ENCODE measurements at places on chromosomes 5 and 9.

DNA sequence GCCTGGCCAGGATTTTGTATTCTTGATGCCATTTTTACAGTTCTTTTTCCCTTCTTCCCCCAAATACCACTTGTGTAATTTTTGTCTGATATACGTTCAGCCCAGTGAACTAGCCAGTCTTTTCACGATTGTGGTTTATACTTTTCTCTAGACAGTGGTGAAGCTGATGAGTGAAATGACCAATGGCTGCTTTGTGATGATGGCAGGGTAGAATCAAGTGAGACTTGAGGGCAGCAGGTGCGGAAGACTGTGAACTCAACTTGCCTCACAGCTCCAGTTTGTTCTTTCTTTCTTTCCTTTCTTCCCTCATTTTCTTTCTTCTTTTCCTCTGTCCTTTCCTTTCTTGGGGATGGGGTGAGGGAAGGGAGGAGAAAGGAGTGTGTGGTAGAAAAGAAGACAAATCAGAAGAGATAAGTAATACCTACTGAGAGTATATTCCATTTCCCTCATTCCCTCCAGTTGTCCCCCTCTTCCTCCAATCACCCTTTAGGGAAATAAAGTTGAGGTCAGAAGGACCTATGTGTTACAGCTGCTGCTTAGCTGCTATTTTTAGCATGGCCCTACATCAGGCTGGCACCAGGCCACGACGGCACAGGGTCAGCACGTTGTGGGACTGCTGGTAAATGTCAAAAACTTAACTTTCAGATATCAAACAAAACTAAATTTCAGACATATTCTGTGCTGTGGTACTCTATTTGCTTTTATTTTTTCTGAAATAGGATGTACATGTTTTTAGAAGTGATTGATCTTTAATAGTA is 12.3 kb downstream of the ZSWIM6 start:
- DNase-seq: no peak

- no peak for DNase-seq
Measured at GRCh38 chr9:21741151-21741550, 61.3 kb upstream of the MTAP start.

- no peak for DNase-seq
Measured at GRCh38 chr5:118728191-118728590, 260.2 kb downstream of the DTWD2 start.

DNA sequence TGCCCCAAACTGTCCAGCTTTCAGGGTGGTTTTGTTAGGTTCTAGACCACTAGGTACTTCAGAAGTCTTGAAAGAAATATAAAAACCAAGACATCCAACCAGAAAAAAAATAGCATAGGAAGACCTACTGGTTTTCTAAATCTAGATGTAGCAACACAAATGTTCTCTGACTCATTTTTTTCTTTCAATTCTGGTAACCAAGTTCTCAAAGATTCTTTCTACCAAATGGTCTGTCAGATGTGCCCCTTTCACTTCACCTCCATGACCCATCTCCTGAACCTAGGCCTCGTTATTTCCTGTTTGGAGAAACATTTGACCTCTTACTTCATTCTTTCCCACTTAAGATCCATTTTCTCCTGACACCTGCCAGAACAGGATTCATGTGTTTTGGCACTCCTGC is 355.3 kb downstream of the KIAA0825 start:
- no peak for DNase-seq

DNA sequence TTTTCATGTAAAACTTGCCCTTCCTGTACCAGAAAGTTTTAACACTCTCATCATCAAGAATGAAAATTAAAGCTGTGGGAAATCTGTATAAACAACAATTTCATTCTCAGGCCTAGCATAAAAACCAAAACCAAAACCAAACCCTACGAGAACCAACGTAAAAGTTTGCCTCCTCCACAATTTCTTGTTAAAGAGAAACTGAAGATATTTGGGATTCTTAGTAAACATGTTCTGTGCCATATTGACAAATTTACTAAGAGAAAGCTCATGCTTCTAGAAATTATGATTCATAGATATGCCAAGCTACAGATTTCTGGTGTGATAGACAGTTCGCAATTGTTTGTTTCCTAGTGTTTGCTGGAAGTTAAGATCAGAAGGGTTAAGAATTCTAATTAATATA is 801.0 kb upstream of the NUDT12 start:
- DNase-seq: no peak

- DNase-seq: no peak
Measured at GRCh38 chr9:5643005-5643624, 14.2 kb downstream of the RIC1 start.

GRCh38 chr5:169710675-169711074 is 73.6 kb downstream of the DOCK2 start:
- no peak for DNase-seq

DNA sequence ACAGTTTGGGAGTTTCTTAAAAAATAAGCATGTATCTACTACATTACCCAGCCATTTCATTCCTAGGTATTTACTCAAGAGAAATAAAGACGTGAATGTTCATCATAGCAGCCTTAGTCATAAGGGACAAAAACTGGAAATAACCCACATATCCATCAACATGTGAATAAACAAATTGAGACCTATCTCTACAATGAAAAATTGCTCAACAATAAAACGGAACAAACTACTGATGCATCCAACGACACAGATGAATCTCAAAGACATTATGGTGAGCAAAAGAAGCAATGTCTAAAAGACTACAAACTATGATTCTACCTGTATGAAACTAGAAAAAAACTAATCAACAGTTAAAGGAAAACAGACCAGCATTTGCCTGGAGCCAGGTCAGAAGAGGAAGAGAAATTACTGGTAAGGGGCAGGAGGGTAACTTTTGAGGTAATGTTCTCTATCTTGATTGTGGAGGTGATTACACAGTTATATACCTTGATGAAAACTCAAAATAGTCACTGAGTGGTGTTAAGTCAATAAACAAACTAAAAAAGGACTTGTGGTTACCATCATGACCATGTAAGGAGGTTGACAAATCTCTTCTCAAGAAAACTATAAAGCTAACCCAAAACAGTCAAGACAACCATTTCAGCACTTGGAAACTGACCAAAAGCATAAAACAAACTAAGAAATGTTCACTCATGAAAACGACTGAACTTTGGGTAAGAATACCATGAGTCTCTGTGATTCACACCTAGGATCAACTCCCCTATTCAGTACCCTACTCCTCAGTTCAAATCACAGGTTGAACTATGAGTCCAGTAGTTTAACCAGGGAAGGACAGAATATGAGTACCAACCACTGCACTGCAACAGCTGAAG is 10.4 kb downstream of the UIMC1 start:
- DNase-seq: no peak

GRCh38 chr5:90290648-90291047 is 118.9 kb downstream of the CETN3 start:
- DNase-seq: no peak

DNA sequence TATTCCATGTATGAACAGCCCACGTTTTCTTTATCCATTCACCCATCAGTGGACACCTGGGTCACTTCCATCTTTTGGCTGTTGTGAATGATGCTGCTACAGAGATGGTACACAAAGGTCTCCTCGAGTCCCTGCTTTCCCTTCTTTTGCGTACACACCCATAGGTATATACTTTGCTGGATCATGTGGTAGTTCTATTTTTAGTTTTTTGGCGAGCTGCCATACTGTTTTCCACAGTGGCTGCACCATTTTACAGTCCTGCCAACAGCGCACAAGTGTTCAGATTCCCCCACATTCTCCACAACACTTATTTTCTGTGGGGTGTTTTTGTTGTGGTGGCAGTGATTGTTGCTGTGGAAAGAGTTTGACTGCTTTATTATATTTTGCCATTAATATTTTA is 16.2 kb downstream of the RAPGEF1 start:
- DNase-seq: no peak

- no peak for DNase-seq
Measured at GRCh38 chr5:107937204-107937603, 266.5 kb upstream of the EFNA5 start.

DNA sequence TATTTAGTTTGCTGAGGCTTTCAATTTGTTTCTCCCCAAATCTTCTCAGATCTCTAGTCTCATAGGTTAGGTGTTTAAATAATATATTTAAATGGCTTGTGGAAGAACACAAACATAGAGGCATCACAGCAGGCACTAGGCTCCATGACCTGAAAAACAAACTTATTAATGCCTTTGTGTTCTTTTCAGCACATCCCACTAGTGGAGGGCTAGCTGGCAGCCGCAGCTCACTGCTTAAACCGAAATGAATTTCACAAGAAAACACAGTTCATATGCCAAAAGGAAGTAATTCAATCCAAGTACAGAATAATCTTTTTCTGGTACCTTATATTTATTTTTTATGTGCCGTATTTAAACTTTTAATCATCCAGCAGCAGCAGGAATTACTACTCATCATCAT is 382.5 kb downstream of the PLK2 start:
- DNase-seq: no peak

DNA sequence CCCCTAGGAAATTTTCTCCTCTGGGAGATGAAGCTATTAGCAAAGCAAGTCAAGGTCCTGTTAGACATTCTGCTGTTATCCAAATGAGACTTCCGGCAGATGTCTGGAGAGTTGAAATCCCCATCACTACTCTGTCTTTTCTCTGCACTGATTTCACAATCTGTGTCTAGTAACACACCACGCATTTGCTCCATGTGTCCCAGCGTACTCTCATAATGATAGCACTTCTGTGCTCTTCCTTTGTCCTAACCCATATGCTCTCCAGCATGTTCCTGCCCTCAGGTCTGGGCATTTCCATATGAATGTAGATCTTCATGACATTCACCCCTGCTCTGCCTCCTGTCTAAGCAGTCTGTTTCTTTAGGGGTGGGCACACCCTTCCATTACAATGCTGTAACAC is 1949.0 kb upstream of the WWC1 start:
- DNase-seq: no peak

DNA sequence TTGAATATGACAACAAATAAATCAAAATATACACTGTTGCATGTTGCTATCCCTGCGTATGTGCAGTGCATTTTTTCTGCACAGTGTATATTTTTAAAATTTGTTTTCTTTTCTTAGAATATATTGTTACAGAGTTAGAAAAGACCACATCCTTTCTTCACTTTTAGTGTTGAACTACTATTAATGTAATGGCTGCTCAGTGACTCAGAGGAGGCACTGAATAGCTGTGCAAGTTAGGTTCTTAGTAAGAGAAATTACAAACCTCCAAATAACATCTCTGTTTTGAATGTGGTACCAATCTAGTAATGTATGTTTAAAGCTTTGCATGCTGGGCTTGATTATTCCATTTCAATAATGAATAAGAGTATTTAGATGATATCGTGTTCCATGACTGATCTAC is 208.9 kb upstream of the PRR16 start:
- DNase-seq: no peak

GRCh38 chr5:153520952-153521351 is 30.5 kb downstream of the GRIA1 start:
- no peak for DNase-seq

- no peak for DNase-seq
Measured at GRCh38 chr9:133640580-133641395, 4.6 kb downstream of the DBH start.

DNA sequence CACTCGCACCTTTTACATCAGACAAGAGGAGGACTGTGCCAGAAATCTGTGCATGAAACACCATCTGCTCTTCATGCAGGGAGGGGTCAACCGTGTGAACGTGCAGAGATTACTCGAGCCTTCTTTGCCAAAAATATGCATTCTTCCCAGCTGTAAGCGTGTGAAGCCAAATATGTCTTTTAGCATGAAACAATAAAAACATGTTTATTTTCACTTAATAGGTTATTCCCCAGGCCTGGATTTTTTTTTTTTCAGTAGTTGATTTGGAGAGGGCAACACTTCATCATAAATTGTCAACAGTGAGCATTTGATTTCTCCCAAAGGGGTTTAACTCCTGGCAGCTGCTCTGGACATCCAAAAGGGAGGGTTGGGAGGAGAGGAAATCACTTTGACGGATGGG is 23.8 kb downstream of the PLAC8L1 start:
- DNase-seq: no peak

GRCh38 chr5:124744170-124744971 is 2.1 kb downstream of the ZNF608 start:
- DNase-seq: no peak

- no peak for DNase-seq
Measured at GRCh38 chr5:101942321-101942882, 353.7 kb downstream of the SLCO4C1 start.

GRCh38 chr5:79513308-79513703 is 628 bp downstream of the HOMER1 start:
- DNase-seq: no peak

Measured in activated CD8-positive, alpha-beta memory T cell treated with anti-CD3 and anti-CD28 coated beads, Interleukin-2, amount 50 U/mL, for 48 hours (primary cell).